Anterior cingulate cortex (tissue), 58 donors: ENCODE measurements at places on chromosomes 11 and 22.

- no peak for DNase-seq
Measured at GRCh38 chr11:108824545-108824944, 159.7 kb downstream of the DDX10 start.

- no peak for DNase-seq
Measured at GRCh38 chr11:15101072-15101709, 13.5 kb upstream of the INSC start.

GRCh38 chr22:23823331-23823791 lies 15.4 kb downstream of the DERL3 start:
- DNase-seq = no peak

DNA sequence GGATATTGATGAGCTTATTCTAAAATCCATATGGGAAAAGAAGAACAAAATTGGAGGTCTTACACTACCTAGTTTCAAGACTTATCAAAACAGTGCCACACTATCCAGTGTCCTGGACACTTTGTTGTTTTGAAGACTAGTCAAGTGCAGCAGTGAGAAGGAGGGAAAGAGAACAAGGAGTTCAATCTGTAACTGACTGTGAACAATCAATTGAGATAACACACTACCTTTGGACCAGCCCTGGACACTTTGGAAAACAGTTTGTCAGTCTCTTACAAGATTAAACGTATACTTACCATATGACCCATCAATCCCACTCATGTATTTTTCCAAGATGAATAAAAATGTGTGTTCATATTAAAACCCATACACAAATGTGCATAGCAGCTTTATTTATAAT lies 10.0 kb upstream of the CSTF3 start:
- no peak for DNase-seq

- DNase-seq = no peak
Measured at GRCh38 chr11:15195454-15196200, 80.9 kb downstream of the INSC start.

GRCh38 chr11:5701055-5701577 lies 11.5 kb downstream of the TRIM22 start:
- DNase-seq = no peak

DNA sequence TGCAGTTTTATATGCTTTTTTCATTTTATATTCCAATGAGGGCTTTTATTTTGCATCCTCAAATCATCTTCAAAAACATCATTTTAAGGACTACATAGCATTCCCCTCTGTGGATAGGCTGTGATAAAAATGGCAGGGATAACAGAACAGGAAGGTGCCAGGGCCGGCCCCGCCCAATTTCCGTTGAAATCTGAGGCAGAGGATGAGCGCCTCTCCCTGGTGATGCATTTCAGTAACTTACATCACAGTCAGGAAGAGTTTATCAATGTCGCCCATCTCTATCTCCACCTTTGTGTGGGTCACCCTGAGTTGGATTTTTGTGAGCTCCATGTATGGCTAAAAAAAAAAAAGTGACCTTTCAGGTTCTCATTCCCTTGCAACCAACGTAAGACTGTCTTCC lies 201.6 kb downstream of the DSCAML1 start:
- DNase-seq = no peak

DNA sequence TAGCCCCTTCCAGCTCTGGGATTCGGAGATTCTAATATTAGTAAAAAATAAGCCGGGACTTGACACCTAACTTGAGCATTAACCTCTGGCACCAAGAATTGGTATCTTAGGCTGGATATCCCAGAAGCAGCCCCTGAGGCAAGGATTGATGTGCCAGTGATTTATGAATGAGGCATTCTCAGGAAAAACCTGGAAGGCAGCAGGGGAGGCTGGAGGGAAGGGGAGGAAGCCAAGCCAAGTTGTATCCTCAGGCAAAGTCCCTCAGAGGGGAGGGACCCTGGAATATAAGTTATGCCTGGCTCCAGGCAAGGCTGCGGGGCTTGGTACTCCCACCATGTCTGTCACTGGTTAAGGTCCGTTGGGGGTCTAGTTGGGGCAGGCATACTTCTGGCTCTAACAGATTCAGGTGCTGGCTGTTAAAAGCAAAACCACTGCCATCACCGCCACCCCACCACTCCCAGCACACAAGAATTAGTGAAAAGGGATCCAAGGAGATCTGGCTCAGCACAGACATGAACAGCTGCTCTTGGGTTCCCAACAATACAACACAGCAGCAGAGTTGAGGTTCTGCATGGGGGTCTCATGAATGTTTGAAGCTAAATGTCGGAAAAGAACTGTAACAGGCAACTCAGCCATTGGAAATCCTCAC lies 29.8 kb downstream of the LMO2 start:
- no peak for DNase-seq

DNA sequence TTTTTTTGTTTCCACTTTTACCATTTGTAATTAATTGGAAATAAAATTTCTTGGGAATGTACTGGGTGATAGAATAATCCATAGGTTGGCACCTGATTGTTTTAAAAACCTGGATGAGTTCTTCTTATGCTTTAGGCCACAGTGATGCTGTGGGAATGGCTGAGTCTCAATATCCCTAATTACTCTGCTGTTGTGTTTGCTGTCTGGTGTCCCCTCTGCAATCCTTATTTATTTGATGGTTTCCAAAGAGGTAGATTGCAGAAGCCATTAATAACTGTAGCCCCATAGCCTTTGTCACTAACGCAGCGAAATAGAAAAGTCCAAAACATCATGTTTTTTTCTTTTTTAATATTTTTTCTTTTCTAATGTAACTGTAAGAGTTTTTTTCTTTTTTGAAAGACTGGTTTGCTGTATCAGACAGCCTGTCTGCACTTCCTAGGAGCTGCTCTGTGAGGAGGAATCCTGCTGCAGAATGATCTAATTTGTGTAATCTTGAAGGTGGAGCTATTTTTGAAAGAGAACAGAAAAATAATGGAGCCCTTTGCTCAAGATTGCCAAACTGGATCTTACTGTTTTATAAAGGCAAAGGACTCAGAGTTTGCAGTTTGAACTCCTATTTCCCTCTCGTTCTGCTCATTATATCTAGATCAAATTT lies 14.9 kb downstream of the PACS1 start:
- no peak for DNase-seq
